A549 treated with DMSO at 1 μM for 4 hours (cell line): ENCODE measurements at places on chromosomes 4 and X. TPM values are rescaled to one million over a fixed set of nuclear protein-coding genes. Genes with fewer than 3 reads are reported as not detected.

CENPVL1 gene
- not detected in 5 replicates for total RNA-seq

PDE5A gene
- total RNA-seq, result 0.13 to 0.38 TPM (median 0.26 TPM) in 5 replicates

ZFP42 gene
- total RNA-seq, result 0.03 TPM in 1 of 5 replicates, not detected in the others

USP17L30 gene
- total RNA-seq, result not detected in 5 replicates

KLF8 gene
- 0.03 TPM in 1 of 5 replicates, not detected in the others for total RNA-seq

IL21 gene
- total RNA-seq, result not detected in 5 replicates

COQ2 gene
- 17.5 to 21.8 TPM (median 20.6 TPM) in 5 replicates for total RNA-seq

MAOA gene
- total RNA-seq, result 0.16 to 0.49 TPM (median 0.40 TPM) in 5 replicates

AKAP14 gene
- total RNA-seq, result not detected in 5 replicates

ABLIM2 gene
- total RNA-seq, result 0.39 to 0.80 TPM (median 0.50 TPM) in 5 replicates

NOA1 gene
- total RNA-seq, result 14.8 to 17.4 TPM (median 16.7 TPM) in 5 replicates

DSPP gene
- not detected in 5 replicates for total RNA-seq

ADAMTS3 gene
- 0.02 TPM in 1 of 5 replicates, not detected in the others for total RNA-seq

CT47A7 gene
- not detected in 5 replicates for total RNA-seq

FAAH2 gene
- total RNA-seq, result 0.05 to 0.36 TPM (median 0.10 TPM) in 3 of 5 replicates, not detected in the others

GSX2 gene
- total RNA-seq, result not detected in 5 replicates

SPATA4 gene
- 0.07 to 0.55 TPM (median 0.17 TPM) in 4 of 5 replicates, not detected in the other for total RNA-seq

ETDA gene
- total RNA-seq, result not detected in 5 replicates

OCIAD1 gene
- 122 to 183 TPM (median 135 TPM) in 5 replicates for total RNA-seq

PNMA3 gene
- 0.10 to 0.30 TPM (median 0.24 TPM) in 5 replicates for total RNA-seq

FGF13 gene
- 0.14 TPM in 2 of 5 replicates, not detected in the others for total RNA-seq

PNMA6F gene
- not detected in 5 replicates for total RNA-seq

ODAPH gene
- 0.16 to 0.23 TPM (median 0.21 TPM) in 4 of 5 replicates, not detected in the other for total RNA-seq

MGAT4D gene
- not detected in 5 replicates for total RNA-seq

LDB2 gene
- not detected in 5 replicates for total RNA-seq

TIMP1 gene
- 257 to 282 TPM (median 265 TPM) in 5 replicates for total RNA-seq

SLC9B1 gene
- 0.09 to 0.28 TPM (median 0.11 TPM) in 3 of 5 replicates, not detected in the others for total RNA-seq

ZDHHC15 gene
- total RNA-seq, result not detected in 5 replicates

TMPRSS11D gene
- not detected in 5 replicates for total RNA-seq

IL2 gene
- total RNA-seq, result not detected in 5 replicates

TMEM255A gene
- total RNA-seq, result 0.07 to 0.18 TPM (median 0.13 TPM) in 5 replicates

PAQR3 gene
- total RNA-seq, result 7.9 to 13.3 TPM (median 9.7 TPM) in 5 replicates

RAB40AL gene
- 0.13 to 0.21 TPM (median 0.15 TPM) in 3 of 5 replicates, not detected in the others for total RNA-seq

METAP1 gene
- total RNA-seq, result 47.1 to 68.1 TPM (median 56.9 TPM) in 5 replicates

SMAD1 gene
- total RNA-seq, result 9.3 to 13.0 TPM (median 11.7 TPM) in 5 replicates

ZBED1 gene
- 25.3 to 31.9 TPM (median 31.0 TPM) in 5 replicates for total RNA-seq

ASMT gene
- 0.17 to 0.38 TPM (median 0.34 TPM) in 3 of 5 replicates, not detected in the others for total RNA-seq

KLKB1 gene
- total RNA-seq, result 0.03 TPM in 1 of 5 replicates, not detected in the others

STK32B gene
- total RNA-seq, result 19.0 to 22.9 TPM (median 22.7 TPM) in 5 replicates

GLRA2 gene
- total RNA-seq, result not detected in 5 replicates

DDX60 gene
- total RNA-seq, result 2.3 to 3.2 TPM (median 2.7 TPM) in 5 replicates

CCDC110 gene
- not detected in 5 replicates for total RNA-seq

EGF gene
- total RNA-seq, result 0.20 to 0.63 TPM (median 0.32 TPM) in 5 replicates

LRCH2 gene
- 0.01 to 0.05 TPM in 2 of 5 replicates, not detected in the others for total RNA-seq

CXCL1 gene
- total RNA-seq, result 13.1 to 17.1 TPM (median 15.9 TPM) in 5 replicates

ETFDH gene
- 5.1 to 6.2 TPM (median 5.3 TPM) in 5 replicates for total RNA-seq

NPY1R gene
- 0.03 to 0.09 TPM (median 0.06 TPM) in 4 of 5 replicates, not detected in the other for total RNA-seq

HTN3 gene
- total RNA-seq, result not detected in 5 replicates

TBCK gene
- 2.9 to 4.5 TPM (median 3.1 TPM) in 5 replicates for total RNA-seq

HAND2 gene
- 0.35 to 0.54 TPM (median 0.43 TPM) in 5 replicates for total RNA-seq

RASGEF1B gene
- not detected in 5 replicates for total RNA-seq

INPP4B gene
- 5.3 to 8.9 TPM (median 6.9 TPM) in 5 replicates for total RNA-seq

CENPE gene
- 5.6 to 10.9 TPM (median 10.6 TPM) in 5 replicates for total RNA-seq

P2RY10 gene
- not detected in 5 replicates for total RNA-seq

PTCHD1 gene
- not detected in 5 replicates for total RNA-seq

NPNT gene
- 0.19 to 0.41 TPM (median 0.22 TPM) in 5 replicates for total RNA-seq

TMEM47 gene
- 0.56 to 1.1 TPM (median 0.84 TPM) in 5 replicates for total RNA-seq
